ENCODE measurements at places on chromosomes 2 and 18.

DNA sequence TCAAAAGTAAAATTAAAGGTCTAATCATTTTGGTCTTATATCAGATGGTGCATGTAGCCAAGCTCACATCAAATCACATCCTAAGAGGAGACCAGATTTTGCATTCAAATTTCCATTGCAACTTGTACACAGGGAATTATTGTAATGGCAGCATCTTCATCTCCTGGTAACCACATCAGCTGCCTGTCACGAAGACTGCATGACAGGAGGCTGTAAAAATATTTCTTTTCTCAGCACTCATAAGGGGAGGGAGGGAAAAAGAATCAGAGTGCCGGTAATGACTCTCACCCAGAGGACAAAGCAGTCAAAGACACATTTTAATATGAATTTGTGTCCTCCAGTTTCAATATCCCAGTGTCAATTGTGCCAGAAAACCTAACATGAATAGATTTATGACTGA, 216.7 kb downstream of the TMEM163 start:
- ATAC-seq: no peak

DNA sequence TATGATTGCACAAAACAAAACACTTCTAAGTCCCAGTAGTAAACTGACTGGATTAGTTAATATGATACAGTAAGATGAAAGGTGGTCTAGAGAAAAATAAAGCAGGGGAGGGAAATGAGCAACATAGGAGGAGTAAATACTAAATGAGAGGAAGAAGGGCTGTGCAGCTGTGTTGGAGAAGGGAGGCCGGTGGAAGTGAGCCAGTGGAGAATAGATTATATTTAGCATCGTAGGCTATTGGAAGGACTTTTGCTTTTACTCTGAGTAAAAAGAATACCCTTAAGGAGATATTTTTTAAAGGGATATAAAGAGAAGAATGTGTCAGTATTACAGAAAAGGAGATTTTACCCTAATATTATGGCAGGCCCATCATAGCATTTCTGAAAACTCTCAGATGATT, 12.7 kb downstream of the WDR75 start:
- no peak for ATAC-seq

- no peak for ATAC-seq
Observed at GRCh38 chr2:13696601-13697000, 935.9 kb upstream of the LRATD1 start.

DNA sequence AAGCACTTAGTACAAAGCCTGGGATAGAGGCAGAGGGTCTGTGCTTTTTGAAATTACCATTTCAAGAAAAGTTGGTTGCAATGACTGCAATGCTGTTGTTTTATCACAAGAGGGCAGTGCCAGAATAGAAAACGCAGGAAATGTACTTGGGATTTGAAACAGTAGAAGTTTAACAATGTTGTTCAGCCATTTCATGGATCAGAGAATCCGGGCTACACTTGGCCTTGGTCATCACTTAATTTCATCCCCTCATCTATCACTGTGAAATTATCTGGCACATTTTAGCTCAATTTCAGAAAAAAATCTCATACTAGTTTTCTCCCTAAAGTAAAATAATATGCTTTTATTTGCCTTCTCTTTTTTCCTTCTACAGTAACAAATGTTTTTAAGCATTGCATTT, 70.8 kb downstream of the RAPGEF4 start:
- ATAC-seq: no peak

GRCh38 chr18:32891797-32892196, 119.0 kb upstream of the KLHL14 start:
- no peak for ATAC-seq

GRCh38 chr2:85265304-85265703, 62.5 kb downstream of the TGOLN2 start:
- no peak for ATAC-seq

DNA sequence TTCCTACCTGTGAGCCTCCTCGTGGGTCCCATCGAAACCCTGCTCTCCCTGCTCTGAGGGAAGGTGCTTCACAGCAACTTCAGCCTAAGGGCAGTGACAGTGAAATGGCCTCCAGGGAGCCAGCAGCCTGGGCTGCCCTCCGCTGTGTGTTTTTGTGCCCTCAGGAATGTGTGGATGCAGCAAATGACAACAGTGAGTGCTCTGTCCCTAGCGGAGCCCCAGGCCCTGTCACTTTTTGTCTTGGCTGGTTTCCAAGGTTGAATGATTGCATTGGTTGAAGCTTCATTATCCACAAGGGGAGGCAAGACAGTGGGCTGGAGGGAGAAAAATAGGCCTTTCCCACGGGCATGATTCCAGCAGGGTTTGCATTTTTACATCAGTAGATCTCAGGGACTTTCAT, 42.9 kb downstream of the STON1 start:
- ATAC-seq: no peak

DNA sequence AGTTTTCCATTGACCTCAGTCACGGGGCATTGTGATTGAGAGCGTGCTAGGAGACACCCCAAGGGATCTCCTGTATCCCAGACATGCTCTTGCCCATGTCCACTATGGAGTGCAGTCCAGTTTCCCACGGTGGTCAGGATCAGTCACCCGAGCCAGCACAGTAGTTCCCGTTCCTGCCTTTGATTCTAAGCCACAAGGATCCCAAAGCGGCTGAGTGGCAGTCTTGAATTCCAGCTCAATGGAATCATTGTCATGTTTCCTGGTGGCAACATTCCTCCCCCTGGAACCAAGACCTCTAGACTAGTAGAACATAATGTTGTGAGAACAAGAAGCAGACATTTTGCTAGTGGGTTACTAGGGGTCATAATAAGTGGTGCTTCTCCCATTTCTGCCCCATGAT, 154.3 kb downstream of the SEPTIN10 start:
- ATAC-seq: no peak

DNA sequence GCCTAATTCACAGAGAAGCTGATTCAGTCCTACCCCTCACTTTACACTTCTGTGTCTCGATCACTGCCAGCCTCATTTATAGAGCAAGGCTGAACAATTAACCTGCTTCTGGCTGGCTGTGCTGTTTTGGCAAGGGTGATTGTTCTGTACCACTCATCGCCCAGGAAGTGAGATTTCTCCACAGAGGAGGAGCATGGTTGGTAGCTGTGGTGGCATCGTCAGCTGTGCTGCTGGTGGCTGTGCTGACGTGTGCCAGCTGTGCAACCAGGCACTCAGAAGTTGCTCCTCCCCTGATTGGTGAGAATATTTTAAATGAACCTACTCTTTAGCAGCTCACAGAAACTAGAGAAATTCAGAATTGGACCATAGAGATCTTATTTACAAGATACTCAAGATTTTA, 158.3 kb downstream of the EML6 start:
- no peak for ATAC-seq

GRCh38 chr2:66435549-66435875, 587 bp downstream of the MEIS1 start:
- no peak for ATAC-seq

DNA sequence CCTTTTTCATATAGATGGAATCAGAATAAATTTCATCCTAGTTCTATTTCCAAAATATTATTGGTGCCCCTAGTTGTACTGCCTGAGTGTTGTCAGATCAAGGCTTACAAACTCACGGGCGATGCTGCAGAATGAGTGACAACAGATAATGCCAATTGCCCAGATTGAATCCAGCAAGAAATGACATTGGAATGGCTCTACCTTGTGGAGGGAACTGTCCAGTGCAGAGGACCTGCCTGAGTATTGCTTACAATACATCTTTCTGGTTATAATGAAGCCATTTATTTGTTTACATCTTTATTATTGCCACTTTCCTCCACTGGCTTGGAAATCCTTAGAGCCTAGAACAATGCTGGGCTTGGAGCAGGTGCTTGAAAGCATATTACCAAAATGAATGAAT, 7.8 kb upstream of the IL1R2 start:
- no peak for ATAC-seq

DNA sequence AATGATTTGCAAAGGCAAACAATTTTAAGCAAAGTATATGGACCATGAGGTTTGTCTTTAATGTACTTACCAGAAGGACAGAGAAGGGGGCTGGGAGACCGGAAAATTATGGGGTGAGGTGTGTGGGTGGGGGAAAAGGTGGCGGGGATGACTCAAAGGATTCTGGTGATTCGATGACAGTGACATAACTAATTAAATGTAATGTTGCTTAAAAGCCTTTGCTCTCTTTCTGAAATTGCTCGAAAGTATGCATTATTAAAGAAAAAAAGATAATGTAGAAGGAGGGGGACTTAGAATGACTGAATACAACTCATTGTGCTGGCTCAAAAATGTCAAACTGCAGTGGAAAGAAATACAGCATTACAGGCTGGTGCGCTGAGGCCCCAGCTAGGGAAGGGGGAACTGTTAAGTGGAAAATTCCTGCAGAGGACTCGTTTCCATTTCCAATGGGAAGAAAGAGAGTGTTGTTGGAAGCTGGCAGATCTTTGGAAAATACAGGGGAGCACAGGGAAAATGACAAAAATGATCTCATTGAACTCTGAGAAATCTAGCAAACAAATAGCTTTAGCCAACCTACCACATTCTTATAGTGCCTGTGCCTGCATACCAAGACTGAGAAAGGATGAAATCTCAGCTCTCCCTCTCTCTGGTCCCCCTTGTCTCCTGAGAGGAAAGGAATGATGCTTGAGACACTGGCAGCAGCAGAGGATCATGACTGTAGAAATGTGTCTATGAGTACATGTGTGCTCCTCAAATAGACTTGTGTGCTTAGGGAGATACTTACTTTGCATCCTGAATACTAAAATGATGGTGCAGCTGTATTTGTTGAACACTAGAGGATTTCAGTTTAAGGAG, 632.4 kb downstream of the NYAP2 start:
- peak; percentile 60 for ATAC-seq

DNA sequence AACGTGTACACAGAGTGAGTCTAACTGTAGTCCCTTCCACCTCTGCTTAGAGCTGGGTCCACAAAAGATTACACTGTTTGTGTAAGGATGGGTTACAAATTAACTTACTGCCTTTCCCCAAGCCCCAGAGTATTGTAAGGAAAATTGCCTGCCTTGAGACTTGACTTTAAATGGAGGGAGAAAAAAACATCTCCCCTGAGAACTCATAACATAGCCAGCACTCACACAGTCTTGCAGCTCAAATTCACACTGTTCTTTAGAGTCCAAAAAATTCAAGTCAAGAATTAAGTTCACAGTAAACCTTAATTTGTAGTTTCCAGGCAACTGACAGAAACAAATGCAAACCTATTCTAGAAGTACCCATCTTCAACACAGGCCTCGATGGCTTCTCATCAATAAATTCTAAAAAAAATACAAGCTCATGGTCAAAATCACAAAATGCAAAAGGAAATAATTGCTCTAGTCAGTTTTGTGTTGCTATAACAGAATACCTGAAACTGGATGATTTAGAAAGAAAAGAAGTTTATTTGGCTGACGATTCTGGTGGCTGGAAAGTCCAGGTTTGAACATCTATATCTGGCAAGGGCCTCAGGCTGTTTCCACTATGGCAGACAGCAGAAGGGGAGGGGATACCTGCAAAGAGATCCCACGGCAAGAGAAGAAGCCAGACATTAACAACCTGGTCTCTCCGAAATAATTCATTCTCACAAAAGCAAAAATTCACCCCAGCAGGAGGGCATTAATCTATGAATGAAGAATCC, 34.6 kb upstream of the TMEM17 start:
- no peak for ATAC-seq

GRCh38 chr2:225602205-225602604, 202.7 kb downstream of the NYAP2 start:
- no peak for ATAC-seq

DNA sequence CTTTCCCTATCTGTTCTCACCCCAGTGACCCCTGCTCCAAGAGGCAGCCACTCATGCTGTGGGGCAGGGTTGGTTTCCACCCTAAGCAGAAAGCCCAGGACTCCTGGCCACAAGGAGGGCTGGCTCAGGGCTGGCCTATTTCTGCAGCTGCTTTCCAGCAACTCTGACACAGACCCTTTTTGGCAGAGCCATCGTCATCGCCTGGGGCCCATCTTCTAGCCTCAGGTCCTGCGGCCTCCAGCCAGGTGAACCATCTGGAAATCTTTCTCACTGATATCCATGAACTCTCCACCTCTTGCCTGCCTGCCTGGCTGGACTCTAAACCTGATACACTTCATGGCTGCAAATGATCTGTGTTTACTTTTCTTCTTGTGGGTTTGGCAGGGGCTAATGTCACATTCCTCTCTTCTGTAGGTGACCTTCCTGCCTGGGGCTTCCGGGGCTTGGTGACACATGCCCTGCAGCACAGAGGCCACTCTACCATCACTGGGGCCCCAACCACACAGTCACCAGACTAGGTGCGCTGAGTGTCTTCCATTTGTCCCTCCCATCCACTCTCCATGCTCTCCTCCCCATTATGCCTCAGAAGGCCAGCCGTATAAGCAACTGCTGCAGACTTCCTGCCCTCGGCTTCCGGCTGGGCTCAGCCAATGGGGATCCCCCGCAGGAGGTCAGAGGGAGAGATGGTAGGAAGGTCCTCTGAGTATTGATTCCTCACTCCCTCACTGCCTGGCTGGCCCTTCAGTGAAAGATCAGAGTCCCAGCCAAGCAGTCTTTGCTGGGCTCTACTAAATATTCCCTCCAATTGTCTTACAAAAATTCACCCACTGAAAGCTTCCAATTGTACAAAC, 9.7 kb upstream of the COPS8 start:
- no peak for ATAC-seq

GRCh38 chr2:85506768-85507181, 32.2 kb upstream of the MAT2A start:
- ATAC-seq: no peak

- ATAC-seq: no peak
Observed at GRCh38 chr18:58691256-58691655, 20.0 kb downstream of the MALT1 start.

DNA sequence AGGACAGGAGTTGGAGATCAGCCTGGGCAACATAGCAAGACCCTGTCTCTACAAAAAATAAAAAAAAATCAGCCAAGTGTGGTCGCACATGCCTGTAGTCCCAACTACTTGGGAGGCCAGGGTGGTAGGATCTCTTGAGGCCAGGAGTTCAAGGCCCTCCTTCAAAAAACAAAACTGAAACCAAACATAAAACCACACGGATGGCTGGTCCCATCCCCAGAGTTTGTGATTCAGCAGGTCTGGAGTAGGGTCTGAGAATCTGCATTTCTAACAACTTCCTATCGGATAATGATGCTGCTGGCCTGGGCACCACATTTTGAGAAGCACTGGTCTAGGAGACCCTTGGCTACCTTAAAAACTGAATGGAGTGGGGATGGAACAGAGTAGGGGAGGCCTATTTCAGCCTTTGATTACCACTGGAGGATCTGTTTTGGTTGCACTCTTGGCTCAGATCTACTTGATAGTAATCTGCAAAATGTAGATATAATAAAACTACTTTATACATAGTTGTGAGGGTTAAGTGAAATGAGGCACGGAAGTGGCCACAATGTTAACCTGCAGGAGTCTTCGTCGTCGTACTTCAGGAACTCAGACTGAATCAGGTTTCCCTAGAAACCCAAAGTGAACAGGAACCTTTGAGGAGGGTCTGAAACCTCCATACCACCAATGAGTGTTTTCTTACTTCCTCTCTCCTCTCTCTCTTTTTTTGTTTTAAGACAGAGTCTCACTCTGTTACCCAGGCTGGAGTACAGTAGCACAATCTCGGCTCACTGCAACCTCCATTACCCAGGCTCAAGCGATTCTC, 25.5 kb upstream of the NFE2L2 start:
- ATAC-seq: peak; percentile 51

- no peak for ATAC-seq
Observed at GRCh38 chr2:73111073-73112025, 1.4 kb downstream of the RAB11FIP5 start.

GRCh38 chr2:238093181-238094140, 6.7 kb upstream of the ESPNL start:
- ATAC-seq: no peak

Measured in activated CD4-positive, CD25-positive, alpha-beta regulatory T cell treated with anti-CD3 and anti-CD28 coated beads, Interleukin-2, amount 50 U/mL, for 24 hours (primary cell).